Stimulated activated CD4-positive, alpha-beta T cell treated with anti-CD3 and anti-CD28 coated beads, Interleukin-2, amount 100 ng/mL, for 48 hours (primary cell): ENCODE measurements at places on chromosomes 11 and 22.

GRCh38 chr22:48745842-48746788, 1081.6 kb downstream of the BRD1 start:
- no peak for DNase-seq

DNA sequence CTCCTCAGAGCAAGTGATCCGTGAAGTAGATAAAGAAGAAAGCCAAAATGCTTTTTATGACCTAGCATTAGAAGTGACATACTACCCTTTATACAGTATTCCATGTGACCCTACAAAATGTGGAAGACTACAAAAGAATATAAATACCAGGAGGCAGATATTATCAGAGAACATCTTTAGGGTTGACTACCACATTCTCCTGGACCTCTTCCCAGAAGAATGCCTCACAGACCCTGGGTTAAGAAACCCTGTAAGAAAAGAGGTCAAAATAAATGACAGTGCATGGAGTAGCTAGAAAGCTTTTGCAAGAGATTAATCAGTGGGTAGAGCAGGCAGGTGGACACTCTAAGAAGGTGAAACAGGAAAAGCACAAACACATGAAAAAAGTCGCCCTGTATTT, 69.2 kb downstream of the FANCF start:
- DNase-seq, result no peak

DNA sequence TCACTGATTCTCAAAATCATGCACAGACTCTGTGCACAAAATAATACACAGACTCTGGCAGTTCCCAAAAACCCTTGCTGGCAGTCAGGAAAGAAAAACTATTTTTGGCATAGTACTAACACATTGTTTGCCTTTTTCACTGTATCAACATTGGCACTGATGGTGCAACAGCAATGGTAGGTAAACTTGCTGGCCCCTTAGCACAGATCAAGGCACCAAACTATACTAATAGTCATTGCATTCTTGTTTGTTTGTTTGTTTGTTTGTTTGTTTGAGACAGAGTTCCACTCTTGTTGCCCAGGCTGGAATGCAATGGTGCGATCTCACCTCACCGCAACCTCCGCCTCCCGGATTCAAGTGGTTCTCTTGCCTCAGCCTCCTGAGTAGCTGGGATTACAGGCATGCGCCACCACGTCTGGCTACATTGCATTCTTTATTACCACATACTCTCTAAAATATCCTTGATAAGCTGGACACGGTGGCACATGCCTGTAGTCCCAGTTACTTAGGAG, 81.0 kb upstream of the SLC6A5 start:
- no peak for DNase-seq

GRCh38 chr11:47889714-47890441, 41.7 kb upstream of the NUP160 start:
- DNase-seq, result no peak

DNA sequence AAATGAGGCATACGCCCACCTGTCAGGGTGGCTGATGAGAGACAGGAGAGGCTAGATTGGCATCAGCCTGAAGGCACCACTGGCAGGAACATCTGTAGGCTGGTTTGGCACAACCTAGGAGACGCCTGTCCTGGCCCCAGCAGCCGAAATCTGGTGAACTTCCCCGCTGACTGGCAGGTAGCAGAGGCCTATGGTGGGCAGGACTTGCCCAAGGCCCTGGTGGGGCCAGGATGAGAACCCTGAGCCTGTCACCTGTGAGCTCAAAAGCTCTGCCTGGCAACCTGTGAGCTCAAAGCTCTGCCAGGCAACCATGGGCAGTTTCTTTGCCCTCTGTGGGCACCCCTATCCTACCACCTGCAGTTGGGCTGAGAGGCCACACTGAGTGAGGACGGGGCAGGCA, 2.5 kb downstream of the DERL3 start:
- DNase-seq, result no peak

DNA sequence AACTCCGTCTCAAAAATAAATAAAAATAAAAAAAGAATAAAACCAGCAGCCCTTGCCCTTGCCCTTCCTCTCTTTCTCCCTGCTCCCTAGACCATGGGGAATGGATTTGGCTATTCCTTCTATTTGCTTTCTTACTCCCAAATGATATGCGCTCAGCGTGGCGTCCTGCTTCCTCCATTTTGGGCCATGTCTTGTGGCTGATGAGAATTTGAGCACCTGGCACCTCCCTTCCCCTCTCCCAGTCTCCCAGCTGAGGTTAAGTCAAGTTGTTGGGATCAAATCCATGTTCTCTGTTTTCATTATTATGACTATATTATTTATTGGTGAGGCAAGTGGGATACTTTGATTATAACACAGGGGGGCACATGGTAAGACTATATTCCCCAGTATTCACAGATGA, 10.8 kb upstream of the CTTN start:
- DNase-seq, result no peak

GRCh38 chr11:66142370-66143263, 72.5 kb downstream of the PACS1 start:
- no peak for DNase-seq
